ENCODE measurements at places on chromosomes 11 and 22.

- no peak for DNase-seq
These were observed 32.7 kb downstream of the DENND5A start for GRCh38 chr11:9232482-9232881.

DNA sequence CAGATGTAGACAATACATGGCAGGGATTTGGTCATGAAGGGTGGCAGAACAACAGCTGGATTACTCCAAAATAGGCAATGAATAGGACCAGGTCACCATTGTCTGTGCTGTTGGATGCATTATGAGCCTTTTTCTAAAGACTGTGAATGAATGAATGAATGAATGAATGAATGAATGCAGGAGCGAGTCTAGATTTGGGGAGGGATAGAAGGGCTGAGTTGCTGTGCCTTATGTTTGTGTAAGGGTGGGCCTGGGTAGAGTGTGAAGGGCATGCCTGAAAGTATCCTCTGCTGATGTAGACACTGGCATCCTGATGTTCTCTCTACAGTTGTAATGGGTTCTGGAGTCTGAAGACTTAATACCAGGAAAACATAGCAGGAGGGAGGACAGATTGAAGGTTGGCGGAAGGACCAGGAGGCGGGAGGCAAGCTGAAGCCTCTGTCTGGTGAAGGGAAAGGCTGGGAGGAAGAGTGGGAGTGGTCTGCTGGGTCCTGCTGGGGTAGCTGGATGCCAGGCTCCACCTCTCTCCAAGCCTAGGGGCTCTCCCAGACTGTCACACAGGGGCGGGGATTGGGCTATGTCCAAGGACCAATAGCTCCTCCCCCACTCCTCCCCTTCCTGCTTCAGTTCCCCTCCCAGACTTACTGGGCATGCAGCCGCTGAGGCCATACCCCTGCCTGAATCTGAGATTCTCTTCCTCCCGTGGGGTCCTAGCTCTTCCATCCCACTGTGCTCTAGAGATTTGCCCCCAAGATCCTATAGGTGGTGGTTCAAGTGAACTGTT, 4.8 kb downstream of the TRIM3 start:
- no peak for DNase-seq

- DNase-seq, result no peak
These were observed 133.7 kb upstream of the NARS2 start for GRCh38 chr11:78708388-78708787.

DNA sequence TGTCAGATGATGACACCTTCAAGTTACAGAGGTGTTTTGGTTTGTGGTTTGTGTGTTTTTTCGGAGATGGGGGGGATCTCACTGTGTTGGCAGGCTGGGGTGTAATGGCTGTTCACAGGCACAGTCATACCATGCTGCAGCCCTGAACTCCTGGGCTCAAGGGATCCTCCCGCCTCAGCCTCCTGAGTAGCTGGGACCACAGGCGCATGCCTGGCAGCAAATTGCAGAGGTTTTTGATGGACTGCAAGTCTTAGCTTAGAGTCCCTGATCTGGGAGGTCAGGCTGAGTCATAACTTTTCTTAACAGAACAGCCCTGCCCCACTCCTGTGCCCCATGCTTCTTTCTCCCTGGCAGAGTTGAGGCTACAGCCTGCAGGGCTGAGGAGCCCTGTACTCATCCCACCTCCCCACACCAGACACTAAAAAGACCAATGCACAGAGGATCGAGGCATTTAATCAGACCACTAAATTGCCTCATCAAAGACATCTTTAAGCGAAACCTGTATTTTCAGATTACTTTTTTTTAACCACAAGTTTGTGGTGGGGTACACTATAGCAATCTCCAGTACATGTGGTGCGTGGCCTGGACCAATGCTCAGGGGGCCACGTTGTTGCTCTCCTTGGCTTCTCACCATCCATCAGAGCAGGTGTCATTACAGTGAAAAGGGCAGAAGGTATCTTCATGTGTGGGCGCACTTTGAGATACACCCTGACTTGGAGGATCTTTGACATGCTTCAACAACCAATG, 17.1 kb upstream of the ADORA2A start:
- peak; percentile 50 for DNase-seq

- DNase-seq, result no peak
These were observed 15.8 kb downstream of the SLC22A25 start for GRCh38 chr11:63227521-63228107.

DNA sequence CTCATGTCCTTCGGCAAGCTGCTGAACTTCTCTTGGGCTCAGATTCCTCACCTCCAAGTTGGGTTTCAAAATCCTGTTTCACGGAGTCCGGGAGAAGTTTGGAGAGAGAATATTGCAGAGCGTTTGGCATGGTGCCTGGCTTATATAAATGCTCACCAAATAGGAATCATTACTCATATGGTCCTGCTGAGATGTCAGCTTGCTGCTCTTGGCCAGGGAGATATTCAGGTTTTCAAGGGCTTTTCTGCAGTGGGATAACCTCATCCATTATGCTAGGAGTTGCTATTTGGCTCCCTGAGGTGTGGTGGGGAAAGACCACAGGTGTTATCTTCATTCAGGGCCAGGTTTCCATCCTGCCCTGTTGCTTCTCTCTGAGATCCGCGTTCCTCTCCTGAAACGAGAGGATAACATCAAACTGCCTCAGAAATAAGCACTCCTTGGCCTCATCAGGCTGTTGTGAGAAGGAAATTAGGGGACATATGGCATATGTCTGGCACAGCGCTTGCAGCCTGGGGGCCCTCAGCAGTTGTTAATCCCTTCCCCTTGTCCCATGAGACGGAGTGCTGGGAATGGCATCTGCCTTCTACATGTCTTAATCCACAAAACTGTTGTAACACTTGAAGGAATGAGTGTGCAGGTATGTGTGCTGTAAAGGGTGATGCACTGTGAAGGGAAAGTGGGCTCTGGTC, 29.9 kb upstream of the ACER3 start:
- DNase-seq, result no peak

DNA sequence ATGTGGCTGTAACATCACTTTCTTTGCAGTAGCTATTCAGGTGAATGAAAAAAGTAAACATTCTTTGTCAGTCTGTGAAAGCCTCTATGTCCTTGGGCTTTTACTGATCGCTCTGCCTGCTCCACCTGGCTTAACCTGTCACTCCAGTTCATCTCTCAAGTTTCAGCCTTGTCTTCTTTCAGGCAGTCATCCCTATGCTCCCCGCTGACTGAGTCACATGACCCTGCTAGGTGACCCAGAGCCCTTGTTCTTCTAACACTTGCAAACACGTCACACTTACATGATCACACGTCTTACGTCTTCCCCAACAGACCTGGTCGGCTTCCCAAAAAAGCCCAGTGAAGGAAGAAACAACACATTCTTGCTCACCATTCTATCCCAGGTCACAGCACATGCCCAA, 499.3 kb upstream of the TENM4 start:
- DNase-seq, result no peak

DNA sequence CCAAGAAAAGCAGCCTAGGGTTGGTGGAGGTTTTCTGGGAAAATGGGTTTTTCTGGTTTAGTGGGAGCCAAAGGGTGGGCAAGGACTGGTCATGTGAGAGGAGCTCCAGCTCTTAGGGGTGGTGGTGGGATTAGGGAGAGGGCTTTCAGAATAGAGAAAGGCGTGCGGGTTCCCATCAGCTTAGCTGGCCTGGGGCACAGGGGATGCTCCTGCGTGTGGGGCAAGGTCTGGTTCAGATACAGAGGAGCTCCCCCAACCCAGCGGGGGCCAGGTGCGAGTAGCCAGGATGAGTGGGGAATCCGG, 644 bp downstream of the TMEM134 start:
- no peak for DNase-seq

DNA sequence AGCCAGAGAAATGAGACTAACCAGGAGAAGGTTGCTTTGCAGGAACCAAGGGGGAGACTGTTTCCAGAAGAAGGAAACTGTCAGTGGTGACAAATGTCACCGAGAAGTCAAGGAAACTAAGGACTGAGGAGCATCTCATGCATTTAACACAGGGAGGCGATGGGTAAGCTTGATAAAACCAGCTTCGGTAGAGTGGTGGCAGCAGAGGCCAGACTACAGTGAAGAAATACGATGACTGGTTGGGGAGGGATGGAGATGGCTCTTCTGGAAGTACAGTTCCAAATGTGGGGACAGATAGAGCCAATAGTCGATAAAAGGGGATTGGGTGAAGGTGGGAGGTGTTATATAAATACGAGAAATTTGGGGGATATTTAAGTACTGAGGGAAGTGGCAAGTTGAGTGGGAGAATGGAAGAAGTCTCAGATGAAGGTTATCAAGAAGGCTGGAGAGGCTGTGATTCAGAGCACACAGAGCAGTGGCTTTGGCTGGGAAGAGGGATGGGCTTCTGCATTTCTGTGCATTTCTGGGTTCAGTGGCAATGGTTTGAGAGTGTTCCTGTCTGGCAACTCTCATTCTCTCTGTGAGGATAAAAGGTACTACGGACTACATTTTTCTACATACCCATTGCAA, 29.2 kb downstream of the SC5D start:
- no peak for DNase-seq

DNA sequence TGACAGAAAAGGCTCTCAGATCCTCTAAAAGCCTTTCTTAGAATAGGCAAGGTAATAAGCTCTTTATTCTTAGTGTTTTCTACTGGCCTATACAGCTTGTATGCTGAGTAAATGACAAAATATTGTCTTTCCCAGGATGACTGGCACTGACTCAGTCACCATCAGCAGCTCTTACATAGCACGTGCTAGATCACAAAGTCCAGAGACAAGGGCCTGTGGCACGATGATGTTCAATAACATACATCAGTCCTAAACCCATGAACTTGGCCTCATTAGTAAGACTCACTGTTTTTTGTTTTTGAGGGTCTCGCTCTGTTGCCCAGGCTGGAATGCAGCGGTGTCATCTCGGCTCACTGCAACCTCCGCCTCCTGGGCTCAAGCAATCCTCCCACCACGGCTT, 42.7 kb downstream of the CELF1 start:
- DNase-seq, result no peak

GRCh38 chr11:110446594-110446993, 16.8 kb downstream of the FDX1 start:
- no peak for DNase-seq

DNA sequence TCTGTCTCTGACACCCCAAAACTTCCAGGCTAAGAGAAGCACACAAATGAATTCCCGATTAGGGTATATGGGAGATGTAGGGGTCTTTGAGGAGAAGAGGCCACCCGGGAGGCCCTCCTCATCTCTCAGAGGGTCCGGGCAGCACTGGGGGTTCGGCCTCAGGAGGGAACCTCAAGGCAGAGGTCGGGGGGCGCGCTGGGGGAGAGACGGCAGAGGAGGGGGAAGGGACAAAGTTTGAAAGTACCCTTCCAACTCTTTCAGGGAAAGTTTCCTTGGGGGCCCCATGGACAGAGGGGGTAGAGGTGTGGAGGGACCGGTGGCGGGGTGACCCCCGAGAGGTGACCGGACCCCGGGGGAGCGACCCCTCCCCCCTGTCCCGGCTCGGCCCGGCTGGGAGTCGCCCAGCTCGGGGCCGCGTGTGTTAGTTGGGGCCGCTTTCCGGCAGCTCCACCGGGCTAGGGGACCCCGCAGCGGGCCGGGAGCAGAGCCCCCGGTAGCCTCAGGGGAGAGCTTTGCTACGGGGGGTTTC, 3.3 kb upstream of the GCAT start:
- DNase-seq, result no peak

GRCh38 chr22:33565580-33565995, 354.7 kb downstream of the LARGE1 start:
- no peak for DNase-seq

GRCh38 chr11:118746988-118747585, 43.9 kb downstream of the DDX6 start:
- DNase-seq, result no peak

DNA sequence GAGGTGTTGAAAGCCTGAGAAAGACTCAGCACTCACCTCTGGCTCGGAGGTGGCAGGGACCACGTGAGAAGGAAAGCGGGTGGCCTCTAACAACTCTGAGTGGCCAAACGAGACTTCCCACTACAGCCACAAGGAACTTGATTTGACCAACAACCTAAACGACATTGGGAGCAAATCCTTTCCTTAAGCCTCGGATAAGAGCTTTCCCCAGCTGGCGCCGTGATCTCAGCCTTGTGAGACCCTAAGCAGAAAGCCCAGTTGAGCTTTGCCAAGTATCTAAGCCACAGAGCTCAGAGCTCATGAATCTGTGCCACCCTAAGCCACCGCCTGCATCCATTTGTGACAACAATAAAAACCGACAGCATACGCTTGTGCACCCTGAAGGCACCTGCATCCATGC, 636.0 kb downstream of the TBC1D22A start:
- no peak for DNase-seq

- no peak for DNase-seq
These were observed 215.4 kb upstream of the UBASH3B start for GRCh38 chr11:122439866-122440810.

- no peak for DNase-seq
These were observed 26.1 kb upstream of the RTL6 start for GRCh38 chr22:44523981-44524759.

DNA sequence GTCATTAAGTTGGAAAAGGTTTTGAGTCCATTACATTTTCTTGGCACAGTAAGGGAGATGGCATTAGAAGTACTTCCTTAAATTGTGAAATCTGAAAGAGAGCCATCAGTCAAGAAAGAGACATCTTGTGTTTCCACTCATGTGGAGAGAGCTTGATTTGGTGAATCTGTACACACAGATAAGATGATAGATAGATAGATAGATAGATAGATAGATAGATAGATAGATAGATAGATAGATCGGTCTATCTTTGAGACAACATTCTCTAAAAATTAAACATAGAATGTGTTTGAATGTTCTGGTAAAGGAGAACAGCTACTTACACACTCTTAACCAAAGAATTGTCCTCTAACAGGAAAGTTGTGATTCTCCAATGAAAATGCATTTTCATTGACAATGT, 76.2 kb downstream of the TTC17 start:
- DNase-seq, result no peak

DNA sequence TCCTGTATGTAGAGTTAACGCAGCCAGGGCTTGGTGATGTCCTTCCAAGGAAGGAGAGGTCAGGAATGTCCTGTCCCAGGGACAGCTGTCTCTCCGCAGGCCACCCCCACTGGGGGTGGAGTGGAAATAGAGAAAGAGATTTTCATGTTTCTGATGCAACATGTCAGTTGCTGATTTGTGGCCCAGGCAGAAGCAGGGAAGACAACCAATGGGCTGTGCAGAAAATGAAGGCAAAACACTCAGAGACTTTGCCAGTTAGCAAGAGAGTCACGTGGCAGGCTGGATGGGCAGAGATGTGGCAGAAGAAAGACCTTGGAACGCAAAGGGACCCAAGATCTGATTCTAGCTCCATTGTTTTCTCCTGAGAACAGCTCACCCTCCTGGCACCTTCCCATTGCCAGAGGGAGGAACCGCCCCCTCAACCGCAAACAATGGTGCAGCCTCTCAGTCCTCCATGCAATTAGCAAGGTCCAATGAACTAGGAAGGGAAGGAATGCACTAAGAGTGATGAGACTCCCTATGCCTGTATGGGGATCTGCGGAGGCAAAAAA, 71.0 kb downstream of the SYN3 start:
- DNase-seq, result no peak

GRCh38 chr11:131534611-131535010, 164.2 kb downstream of the NTM start:
- no peak for DNase-seq

- no peak for DNase-seq
These were observed 179.0 kb upstream of the NECTIN1 start for GRCh38 chr11:119907878-119908572.
